Head of caudate nucleus (tissue), 42 donors: ENCODE measurements at places on chromosomes 13 and 19.

- no peak for DNase-seq
These were observed 73.7 kb downstream of the ERICH6B start for GRCh38 chr13:45541806-45542205.

DNA sequence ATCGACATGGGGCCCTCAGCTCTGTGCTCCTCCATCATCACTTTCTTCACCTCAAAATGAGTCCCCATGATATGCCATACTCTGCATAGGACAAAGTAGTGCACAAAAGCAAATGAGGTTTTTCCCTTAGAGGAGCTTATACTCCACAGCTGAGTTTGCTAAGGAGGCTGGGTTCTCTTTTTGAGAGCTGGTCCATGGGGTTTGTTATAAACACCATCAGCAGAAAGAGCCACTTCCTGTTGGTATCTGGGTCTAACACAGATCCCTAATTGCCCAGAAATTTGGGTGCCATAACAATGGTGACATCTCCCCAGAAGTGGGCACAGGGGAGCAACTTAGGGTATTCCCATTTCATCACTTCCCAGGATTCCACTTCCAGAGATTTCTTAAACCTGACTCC, 395.7 kb downstream of the FOXO1 start:
- no peak for DNase-seq

DNA sequence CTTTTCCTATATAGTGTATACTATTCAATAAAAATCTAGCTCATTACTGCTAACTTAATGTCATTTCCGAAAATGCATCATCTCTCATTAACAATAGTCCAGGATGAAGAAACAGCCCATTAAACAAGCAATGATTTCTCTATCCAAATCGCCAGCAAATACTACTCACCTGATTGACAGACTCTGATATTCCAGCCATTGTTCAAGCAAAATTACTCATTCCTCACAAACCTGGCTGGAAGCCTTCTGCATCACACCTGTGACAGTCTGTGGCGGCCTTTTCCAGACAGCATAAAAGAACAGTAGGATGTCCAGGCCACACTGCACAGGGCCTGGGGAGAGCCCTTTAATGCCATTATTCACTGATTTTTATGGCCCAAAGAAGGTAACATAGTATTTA, 115.9 kb downstream of the ABCC4 start:
- DNase-seq: no peak

GRCh38 chr19:32350987-32351348, 5.6 kb downstream of the ZNF507 start:
- no peak for DNase-seq

DNA sequence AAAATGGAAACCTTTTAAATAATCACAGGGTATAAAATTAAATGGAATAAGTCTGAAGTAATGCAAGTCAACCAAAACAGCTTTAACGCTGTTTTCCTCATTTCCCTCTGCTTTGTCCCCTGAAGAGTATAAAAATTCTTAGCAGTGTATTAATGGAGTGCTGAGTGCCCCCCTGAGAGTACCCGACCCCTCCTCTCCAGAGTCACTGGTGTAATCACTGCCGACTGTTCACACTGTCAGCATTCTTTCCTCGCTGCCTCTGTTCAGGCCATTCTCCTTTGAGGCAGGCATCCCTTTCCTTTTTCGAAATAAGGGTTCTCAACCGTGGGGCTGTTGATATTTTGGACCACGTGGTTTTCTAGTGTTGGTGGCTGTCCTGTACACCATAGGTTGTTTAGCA, 146.9 kb upstream of the SLC10A2 start:
- no peak for DNase-seq

DNA sequence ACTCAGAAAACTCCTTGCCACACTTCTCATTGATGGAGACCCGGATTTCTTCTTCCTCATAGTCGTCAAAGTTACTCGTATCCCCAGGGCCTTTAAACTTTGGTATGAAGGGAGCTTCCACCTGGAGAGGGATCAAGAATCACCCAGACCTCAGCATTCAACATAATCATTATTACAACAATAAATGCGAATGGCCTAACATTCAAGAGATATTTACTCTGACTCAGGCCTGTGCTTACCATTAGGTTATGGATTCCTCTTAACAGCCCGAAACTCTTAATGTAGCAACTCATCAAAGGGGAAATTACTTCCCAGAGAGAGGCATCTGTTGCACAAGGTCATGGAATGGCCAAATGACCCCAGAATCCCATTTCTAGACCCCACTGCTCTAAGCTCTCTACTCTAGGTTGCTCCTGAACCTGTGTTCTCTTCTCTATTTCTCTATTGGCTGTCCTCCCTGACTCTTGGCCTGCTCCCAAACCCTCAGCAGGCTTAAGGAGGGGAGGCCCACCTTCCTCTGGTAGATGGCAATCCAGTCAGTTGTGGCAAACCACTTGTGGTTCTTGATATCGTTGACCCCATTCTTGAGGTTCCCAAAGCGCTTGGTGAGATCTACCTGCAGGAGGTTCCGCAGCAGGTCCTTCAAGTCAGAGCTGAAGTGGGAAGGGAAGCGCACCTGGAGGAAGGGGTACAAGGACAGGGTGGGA, 2.7 kb upstream of the SAMD1 start:
- no peak for DNase-seq

DNA sequence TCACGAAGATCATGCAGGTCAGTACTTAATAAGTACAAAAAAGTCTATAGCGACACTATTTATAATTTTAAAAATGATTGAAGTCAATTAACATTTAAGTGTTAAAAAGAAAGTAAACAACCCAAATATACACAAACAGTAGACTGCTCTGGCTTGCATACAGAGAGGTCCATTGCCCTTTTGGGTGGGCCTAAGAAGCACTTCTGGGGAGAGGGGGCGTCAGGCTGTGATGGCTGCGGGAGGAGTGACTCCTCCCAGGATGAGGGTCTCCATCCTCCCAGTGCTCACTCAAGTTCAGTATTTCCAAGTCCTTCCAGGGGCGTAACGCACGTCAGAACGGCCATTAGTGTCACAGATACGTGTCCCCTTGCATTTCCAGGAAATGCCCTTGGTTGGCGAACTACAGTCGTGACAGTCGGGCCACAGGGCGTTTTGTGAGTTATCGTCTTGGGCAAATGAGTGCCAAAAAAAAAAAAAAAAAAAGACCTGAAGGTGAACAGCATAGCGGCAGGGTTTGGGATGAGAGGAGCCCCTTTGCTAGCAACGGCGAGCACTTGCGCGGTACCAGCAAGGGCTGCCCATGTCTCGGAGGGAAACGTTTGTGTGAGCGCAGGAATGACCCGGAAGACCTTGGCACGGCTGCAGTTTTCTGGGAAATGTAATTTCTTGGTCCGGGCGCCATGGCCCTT, at the start of gene SCGB2B2:
Gene SCGB2B2 (minus strand): TSS at position 463 of the 689 bp plus-strand sequence. CDS start 82,596 bp downstream, outside the sequence.
- DNase-seq: peak; percentile 88

- DNase-seq: no peak
These were observed 137.5 kb downstream of the FREM2 start for GRCh38 chr13:38824342-38824741.

DNA sequence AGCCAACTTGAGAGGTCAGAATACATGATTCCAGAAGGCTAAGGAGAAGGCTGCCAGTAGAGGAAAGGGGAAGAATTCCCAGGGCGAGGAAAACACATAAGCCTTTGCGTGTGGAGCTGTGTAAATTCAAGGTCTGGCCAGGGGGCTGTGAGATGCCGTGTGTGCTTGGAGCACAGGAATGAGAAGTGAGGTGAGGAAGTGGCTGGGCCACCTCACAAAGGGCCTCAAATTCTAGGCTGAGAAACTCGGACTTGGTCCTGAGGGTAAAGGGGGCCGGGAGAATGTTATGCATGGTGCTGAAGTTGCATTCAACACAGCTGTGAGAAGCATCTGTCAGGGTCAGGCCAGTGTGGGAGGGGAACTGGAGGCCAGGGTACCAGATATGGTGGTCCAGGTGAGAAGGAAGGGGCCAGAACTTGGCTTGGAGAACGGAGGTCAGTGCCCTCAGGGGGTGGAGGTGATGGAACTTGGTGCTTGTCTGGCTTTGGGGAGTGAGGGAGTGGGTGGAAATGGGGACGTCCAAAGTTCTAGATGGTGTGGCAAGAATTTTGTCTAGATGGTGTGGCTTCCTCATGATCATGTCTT, 4.9 kb upstream of the ZNF580 start:
- no peak for DNase-seq

GRCh38 chr19:28956421-28956820, 256.5 kb downstream of the UQCRFS1 start:
- no peak for DNase-seq

DNA sequence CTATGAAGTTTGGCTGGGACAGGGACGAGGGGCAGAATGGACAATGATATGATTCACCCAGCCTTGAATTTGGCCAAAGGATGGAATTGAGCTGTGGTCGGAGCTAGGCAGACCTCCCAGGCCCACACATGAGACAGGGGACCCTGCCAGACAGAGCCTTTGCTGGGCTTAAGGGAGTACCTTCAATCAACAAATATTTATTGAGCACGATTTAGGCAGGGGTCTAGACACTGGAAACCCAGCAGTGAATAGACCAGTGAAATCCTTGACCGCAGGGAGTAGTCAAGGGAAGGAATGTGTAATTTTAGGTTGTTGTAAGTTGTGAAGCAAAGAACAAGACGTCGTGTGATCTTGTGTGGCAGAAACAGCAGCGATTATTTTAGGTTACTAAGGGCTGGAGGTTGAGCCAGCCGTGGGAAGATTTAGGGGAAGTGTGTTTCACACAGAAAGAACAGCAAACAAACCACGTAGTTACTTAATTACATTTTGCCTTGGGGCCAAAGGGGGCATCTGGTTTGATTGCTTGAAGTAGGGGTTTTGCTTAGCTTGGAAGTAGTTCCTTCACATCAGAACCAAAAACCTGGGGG, 16.9 kb upstream of the AP1M2 start:
- DNase-seq: no peak

GRCh38 chr19:7706188-7706954, 4.4 kb upstream of the FCER2 start:
- DNase-seq: no peak

- DNase-seq: no peak
These were observed 39.6 kb downstream of the NUMBL start for GRCh38 chr19:40650749-40651305.

DNA sequence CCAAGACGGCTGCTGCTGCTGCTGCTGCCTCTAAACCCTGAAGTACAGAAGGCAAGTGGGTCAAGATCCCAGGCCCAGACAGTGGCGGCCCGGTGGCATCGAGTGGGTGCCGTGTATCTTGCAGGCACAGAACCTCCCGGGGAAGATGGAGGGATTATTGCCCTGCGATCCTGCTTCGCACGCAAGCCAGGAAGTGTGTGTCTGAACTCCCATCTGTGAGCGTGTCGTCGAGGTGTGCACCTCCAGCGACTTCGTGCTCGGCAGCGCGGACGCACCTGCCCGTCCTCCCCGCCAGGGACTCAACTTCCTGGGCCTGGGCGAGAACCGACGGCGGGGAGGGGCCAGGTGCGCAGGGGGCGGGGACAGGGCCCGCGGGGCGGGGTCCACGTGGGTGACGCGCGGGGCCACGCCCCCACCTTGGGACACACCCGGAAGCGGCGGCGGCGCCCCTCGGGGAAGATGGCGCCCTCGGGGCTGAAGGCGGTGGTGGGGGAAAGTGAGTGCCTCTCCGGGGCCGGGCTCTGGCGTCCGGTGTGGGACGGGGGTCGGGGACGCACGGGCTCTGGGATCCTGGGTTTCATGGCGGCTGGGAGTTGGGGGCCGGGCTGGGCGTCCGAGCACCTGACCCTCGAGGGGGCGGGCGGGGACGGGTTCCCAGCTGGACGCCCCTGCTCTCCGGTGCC, at the start of gene STXBP2:
Gene STXBP2 (plus strand): TSS at position 420 of the 683 bp plus-strand sequence. CDS start 40 bp downstream, at position 460.
- DNase-seq: no peak

- DNase-seq: no peak
These were observed 19.4 kb upstream of the PAK4 start for GRCh38 chr19:39106194-39106593.

GRCh38 chr19:58518256-58519086, 1.1 kb downstream of the ZBTB45 start:
- DNase-seq: no peak

DNA sequence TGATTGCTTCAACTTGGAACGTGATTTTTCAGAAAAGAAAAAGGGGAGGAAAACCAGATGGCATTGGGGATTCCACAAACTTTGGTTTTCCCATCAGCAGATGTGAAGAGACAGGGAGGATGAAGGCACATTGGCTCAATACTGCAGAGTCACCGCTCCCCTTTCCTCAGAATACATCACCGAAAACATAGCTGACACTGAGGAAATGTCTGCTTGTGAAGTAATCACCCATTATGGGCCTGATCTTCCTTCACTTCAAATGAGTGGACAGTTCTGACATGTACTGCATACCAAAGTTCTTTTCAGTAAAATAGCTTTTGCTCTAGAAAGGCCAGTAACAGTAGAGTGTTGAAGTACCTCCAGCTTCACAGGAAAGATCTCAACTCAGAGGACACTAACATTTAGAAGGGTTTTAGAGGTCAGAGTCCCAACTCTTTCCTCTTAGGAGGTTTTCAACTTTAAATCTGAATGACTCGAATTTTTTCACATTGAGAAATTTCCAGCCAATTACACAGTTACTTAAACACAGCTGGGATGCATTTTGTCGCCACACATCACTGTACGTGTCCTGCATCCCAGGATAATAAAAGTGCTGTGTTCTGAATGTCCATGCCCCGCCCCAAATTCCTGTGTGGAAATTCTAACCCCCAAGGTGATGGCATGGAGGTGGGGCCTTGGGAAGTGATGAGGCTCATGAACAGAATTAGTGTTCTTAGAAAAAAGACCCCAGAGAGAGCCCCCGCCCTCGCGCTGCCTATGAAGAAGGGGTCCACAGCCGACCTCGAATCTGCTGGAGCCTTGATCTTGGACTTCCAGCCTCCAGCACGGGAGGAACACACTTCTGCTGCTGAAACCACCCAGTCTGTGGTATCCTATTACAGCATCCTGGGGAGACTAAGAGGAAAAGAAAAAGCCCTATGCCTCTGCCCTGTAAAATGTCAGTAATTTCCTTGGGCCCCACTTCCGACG, 77.7 kb downstream of the COL4A1 start:
- DNase-seq: no peak

DNA sequence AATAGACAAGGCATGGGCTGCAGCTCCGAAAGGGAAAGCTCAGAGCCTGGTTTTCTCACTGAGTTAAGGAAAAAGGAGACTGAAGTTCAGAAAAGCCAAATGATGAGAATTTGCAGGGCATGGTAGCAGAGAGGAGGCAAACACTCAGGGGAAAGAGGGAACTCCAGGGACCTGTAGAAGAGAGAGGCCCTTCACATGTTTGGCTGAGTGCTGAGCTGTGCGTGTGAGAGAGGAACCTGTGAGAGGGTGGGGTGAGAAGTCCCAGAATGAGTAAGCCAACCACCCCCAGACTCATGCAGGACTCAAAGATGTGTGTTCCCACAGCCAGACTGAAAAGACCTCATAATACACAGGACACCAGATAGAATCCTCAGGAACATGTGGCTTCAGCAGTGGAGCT, 2.8 kb upstream of the CRYL1 start:
- no peak for DNase-seq
